ENCODE measurements at places on chromosomes 12 and 14.
A peak's percentile ranks its signal among the peaks of the same experiment; 100 is the strongest.

- DNase-seq, result no peak
Measured at GRCh38 chr12:3200032-3200617, 122.9 kb downstream of the TSPAN9 start.

DNA sequence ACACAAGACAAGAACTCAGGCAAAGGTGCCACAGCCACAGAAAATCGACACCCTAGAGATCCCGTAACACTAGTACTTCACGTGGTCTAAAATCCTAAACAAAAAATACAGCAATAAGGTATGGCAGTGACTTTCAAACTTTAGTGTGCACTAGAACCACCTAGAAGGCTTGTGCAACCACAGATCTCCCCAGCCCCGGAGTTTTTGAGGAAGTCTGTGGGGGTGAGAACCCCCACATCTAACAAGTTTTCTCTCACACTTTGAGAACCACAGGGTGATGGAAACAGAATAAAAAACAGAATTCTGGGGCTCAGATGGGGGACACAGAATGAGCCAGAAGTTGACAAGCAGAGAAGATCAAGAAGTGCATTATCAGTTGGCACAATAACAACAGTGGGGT, 254.0 kb downstream of the ANO6 start:
- no peak for DNase-seq

DNA sequence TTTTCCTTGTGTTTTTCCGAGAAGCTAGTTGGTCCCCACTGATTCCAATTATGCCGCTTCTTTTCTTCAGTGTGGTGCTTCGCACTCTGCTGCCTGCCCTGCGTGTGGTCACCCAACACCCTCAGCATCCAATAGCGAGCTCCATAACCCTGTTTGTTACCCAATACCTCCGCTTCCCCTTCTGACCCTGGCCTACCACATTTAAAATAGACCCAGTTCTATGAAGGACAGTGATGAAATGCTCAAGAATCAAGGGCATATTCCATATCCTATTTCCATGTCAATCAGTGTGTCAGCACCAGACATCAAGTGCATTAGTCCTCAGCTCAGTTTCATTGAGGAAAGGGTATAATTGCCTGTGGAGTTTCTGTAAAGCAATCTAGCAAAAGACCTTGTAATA, 9.5 kb downstream of the NDRG2 start:
- DNase-seq, result no peak

- no peak for DNase-seq
Measured at GRCh38 chr12:79486154-79486553, 204.6 kb downstream of the PAWR start.

GRCh38 chr12:39846971-39847650, 227.5 kb upstream of the ABCD2 start:
- no peak for DNase-seq

GRCh38 chr14:50379563-50379962, 17.1 kb downstream of the CDKL1 start:
- DNase-seq, result no peak

DNA sequence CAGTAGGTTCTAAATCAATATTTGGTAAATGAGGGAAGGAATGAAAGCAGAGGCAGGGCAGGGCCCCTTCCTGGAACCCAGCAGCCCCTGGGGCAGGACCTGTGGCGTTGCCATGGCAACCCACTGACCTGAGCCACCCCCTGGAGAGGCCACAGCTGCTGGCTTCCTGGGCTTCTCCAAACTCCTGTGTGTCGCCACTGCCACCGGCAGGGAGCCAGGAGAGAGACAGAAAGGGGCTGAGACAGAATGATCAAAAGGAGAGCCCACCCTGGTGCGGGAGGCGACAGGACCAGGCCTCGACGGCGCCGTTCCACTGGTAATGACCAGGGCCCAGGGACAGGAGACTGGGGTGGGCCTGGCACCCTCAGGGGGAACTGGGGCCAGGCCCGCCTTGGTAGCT, 18.2 kb downstream of the RFX4 start:
- no peak for DNase-seq

DNA sequence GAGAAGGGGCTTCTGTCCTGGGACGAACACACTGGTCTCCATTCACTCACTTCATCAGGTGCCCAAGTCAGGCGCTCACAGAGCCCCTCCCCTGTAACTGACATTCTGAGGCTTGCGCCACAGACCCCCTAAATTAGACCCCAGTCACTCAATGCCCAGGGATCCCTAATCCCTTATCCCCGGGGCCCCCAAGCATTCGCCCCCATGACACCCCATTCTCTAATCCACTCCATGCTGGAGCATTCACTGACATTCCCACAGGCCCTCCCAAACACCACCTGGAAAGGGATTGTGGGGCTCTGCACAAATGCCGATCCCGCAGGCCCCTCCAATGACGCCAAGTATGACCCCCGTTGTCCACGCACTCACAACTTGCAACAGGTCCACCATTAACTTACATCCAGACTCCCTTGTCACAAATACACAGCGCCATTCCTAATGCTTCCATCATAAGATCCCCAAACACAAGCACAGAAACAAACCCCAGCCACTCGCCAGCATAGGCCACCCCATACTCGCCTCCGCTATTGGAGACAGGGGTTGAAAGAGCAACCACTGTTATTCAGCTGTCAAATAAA, 1.5 kb downstream of the ZNF605 start:
- DNase-seq, result no peak

DNA sequence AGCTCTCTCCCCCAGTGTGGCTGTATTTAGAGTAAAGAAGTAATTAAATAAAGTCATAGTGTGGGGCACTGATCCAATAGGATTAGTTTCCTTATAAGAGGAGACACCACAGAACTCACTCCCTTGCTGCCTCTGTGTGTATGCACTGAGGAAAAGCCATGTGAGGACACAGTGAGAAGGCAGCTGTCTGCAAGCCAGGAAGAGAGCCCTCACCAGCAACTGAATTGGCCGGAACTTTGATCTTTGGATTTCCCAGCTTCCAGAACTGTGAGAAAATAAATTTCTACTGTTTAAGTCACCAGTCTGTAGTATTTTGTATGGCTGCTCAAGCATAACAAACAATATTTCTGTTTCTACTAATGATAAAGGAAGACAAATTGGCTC, 368.7 kb upstream of the PRICKLE1 start:
- DNase-seq, result no peak

- DNase-seq, result peak; percentile 16
Measured at GRCh38 chr12:107404981-107405380, 280.6 kb upstream of the PWP1 start.

DNA sequence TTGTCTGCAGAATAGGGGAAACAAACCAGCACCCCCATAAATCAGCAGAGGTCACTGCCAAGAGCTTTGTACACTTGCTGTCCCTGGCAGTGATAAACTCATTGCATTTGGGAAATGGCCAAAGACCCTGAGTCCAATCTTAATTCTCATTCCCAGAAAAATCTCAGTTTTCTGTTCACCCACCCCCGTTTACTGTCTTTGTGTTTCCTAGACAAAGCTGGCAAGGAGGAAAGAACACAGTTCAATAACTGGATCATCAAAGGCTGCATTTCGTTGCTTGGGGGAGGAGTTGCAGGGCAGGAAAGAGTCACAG, 365.1 kb downstream of the DPF3 start:
- no peak for DNase-seq

- no peak for DNase-seq
Measured at GRCh38 chr12:119578112-119578511, 15.5 kb upstream of the TMEM233 start.

DNA sequence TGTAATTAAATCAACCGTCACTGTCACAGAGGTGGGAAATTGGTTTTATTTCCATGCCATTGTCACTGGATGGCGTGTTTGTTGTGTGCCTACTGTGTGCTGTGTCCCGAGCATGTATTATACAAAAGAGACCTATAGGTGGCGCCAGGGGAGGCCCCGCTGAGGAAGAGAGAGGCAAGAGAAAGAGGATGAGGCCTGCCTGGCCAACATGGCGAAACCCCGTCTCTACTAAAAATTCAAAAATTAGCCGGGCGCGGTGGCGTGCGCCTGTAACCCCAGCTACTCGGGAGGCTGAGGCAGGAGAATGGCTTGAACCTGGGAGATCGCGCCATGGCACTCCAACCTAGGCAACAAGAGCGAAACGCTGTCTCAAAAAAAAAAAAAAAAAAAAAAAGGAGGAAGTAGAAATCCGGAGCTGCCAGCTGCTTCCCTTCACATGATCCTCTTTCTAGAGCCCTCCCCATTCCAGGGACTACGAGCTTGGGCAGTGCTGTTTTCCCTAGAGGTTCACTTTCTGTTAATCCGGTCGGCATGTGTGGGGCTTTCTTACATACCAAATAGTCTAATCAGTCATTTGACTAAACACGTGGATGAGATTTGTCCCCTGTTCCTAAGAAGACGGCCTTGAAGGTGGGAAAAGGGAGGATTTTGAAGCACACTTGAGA, 6.4 kb upstream of the CCDC175 start:
- no peak for DNase-seq

GRCh38 chr14:54301359-54301758, 95.4 kb upstream of the CDKN3 start:
- no peak for DNase-seq

DNA sequence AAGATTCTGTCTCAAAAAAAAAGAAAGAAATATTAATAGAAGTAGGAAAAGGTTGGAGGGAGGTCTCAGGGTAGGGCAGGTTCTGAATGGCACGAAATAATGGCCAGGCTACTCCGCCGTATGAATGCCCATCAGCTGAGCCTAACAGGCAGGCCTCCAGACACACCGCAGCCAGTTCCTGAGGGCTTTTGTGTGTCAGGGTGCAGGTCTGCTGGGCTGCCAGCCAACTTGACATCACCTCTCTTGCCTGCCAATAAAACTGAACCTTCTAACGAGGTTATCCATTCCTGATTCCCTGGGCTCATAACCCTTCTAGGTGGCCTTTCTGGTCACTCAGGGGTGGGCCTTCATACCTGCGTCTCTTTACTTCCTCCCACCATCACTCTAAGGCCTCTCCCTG, 3.0 kb downstream of the IFI27 start:
- DNase-seq, result no peak

- no peak for DNase-seq
Measured at GRCh38 chr12:92899386-92900001, 29.6 kb downstream of the EEA1 start.

- no peak for DNase-seq
Measured at GRCh38 chr14:50762001-50762930, 68.7 kb downstream of the NIN start.

GRCh38 chr14:104390221-104390931, 189.2 kb upstream of the C14orf180 start:
- no peak for DNase-seq

DNA sequence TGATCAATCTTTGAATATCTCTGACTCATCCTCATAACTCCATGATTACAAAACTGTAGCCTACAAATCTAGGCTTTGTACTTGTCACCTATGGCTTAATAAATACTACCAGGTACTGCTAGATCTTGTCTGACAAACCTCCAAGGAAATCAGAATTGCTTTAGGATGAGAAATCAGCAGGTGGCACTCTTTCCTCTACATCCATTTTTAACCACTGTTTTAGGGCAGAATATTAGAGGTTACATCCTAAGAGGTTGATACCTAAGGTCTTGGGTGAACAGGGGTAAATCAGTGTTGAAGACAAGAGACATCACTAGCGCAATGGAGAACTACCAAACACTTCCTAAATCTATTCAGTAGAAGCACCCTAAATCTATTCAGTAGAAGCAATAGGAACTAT, 63.1 kb upstream of the SOX5 start:
- no peak for DNase-seq

DNA sequence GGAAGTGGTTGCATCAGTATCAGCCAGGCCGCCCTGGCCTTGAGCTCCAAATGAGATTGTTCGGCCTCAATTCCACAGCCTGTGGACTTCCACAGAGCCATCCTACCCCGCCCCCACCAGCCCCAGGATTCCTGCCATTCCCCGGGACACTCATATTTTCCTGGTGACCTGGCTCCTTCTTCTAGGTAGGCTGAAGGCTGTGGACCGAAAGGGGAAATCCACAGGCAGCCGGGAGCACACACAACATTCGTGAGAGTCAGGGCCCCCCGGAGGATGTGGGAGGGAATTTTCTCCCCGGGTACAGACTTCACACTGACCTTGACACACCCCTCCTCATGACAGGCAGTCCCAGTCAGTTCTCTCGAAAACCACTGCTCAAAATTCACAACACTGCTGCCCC, 39.9 kb downstream of the RIN3 start:
- DNase-seq, result no peak

DNA sequence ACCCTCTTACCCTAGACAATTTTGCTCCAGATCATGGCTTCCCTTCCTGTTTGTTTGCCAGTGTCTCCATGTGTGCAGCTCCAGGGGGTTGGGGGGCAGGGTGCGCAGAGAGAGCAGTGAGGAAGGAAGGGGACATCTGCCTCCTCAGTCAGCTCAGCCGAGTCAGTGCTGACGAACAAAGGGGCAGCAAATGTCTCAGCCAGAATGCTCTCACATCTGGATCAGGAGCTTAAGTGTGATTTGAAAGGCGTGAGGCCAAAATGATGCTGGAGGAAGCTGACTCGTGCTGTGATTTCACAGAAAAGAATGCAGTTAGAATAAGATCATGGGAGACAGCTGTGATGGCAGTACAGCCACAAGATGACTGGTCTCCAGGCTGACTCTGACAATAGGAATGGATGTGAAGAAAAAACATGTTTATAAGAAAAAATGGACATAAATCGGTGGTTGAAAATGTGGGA, 27.1 kb upstream of the CDK17 start:
- no peak for DNase-seq

DNA sequence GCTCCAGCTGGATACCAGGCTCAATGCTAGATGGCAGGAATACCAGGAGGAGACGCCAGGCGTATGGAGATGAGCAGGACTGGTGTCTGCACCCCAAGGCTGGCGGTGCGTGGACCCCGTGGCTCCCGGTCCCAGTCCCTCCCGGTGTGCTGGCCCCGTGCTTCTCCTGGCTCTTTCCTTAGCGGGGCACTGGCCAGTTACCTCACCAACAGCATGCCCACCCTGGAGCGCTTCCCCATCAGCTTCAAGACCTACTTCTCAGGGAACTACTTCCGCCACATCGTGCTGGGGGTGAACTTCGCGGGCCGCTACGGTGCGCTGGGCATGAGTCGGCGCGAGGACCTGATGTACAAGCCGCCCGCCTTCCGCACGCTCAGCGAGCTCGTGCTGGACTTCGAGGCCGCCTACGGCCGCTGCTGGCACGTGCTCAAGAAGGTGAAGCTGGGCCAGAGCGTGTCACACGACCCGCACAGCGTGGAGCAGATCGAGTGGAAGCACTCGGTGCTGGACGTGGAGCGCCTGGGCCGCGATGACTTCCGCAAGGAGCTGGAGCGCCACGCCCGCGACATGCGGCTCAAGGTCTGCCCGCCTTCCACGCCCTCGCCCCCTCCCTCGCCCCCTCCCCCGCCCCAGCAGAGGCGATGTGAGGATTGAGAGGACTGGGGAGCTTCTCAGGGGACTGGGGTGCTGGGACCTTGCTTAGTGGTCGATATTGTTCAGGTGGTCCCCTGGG, 14.6 kb downstream of the VASH1 start:
- DNase-seq, result no peak

Data from NCI-H2081 treated with DMSO at 0.1 percent for 48 hours (cell line).